Uterus (tissue), 4 donors: ENCODE measurements at places on chromosomes 2 and 18.
A peak's percentile ranks its signal among the peaks of the same experiment; 100 is the strongest.

DNA sequence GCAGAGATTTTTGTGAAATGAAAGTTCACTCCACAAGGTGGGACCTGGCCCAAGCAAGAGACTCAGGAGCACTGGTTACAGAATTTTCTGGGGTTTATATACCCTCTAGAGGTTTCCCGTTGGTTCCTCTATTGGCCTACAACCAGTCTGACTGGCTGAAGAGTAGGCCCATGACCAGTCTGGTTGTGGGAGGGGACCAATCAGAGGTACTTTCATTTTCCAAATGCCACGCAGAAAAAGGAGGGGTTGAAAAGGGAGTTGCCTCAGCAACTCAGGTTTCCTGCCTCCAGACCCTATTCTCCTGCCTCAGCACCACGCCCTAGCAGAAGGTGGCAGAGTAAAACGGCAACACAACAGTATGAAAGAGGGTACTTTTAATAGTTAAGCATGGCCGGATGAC, 98.4 kb downstream of the COLEC12 start:
- H3K36me3 ChIP-seq = no peaks in the 10 kb centered on the region
- DNase-seq = no peak
- no peak overlapping the region for H3K4me3 ChIP-seq
- H3K27ac ChIP-seq = no peak overlapping the region
- H3K4me1 ChIP-seq = no peaks in the 10 kb centered on the region
- no peaks in the 10 kb centered on the region for H3K27me3 ChIP-seq

DNA sequence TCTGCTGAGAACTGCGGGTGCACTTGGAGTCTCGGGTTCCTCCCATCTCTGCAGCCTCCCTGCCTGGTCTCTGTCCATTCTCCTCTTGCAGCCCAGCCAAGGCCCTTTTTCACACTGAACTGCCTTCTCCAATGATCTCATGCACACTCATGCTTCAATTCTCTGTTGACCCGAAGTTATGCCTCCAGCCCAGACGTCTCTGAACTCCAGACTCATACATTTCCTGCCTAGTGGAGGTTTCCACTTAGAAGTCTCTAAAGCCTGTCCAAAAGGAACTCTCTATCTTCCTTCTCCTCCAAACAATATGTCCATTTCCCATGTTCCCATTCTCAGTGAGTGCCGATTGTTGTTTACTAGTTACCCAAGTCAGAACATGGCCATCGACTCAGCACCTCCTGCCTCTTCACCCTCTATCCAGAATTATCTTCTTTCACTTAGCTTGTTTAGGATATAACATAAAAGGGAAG, 155.2 kb downstream of the IRS1 start:
- no peak overlapping the region for H3K4me3 ChIP-seq
- peak overlapping the region; percentile 48 for H3K27ac ChIP-seq
- no peaks in the 10 kb centered on the region for H3K4me1 ChIP-seq

GRCh38 chr2:199757233-199757870, 93.6 kb downstream of the FTCDNL1 start:
- DNase-seq = no peak
- H3K4me3 ChIP-seq = no peak overlapping the region
- H3K27ac ChIP-seq = no peak overlapping the region
- no peaks in the 10 kb centered on the region for H3K4me1 ChIP-seq

- H3K4me1 ChIP-seq = no peaks in the 10 kb centered on the region
- H3K4me3 ChIP-seq = no peak overlapping the region
- DNase-seq = no peak
- H3K27ac ChIP-seq = no peak overlapping the region
- H3K27me3 ChIP-seq = no peaks in the 10 kb centered on the region
Measured at GRCh38 chr2:170009209-170009608, 168.7 kb upstream of the MYO3B start.

- H3K27ac ChIP-seq = no peak overlapping the region
- no peak for DNase-seq
- no peaks in the 10 kb centered on the region for H3K4me1 ChIP-seq
Measured at GRCh38 chr18:35180455-35180854, 60.4 kb upstream of the ZNF397 start.
